Mucosa of descending colon (tissue), 3 donors: ENCODE measurements at places on chromosomes 13 and 19. TPM values are rescaled to one million over a fixed set of nuclear protein-coding genes. Genes with fewer than 3 reads are reported as not detected.

Gene GJB2
- total RNA-seq: 42.9 TPM

Gene ZNF490
- total RNA-seq: 8.8 TPM

Gene STOML3
- 0.52 TPM for total RNA-seq

Gene CHST8
- total RNA-seq: 0.31 TPM

Gene CPB2
- not detected for total RNA-seq

Gene MBD3L2
- not detected for total RNA-seq

Gene SPRED3
- total RNA-seq: 0.82 TPM

Gene CDC42EP5
- 130 TPM for total RNA-seq

Gene SPC24
- 3.8 TPM for total RNA-seq

Gene ZNF491
- total RNA-seq: 2.8 TPM

Gene ZNF543
- total RNA-seq: 2.5 TPM

Gene NCR1
- 0.39 TPM for total RNA-seq

Gene WDR88
- not detected for total RNA-seq

Gene CYP4F8
- total RNA-seq: not detected

Gene DCT
- total RNA-seq: 0.10 TPM

Gene KLC3
- total RNA-seq: not detected

Gene ZNF547
- total RNA-seq: 0.64 TPM

Gene CEACAM21
- total RNA-seq: 1.4 TPM
